ENCODE measurements at places on chromosomes 4 and X.

GRCh38 chr4:56570041-56570440 is 64.5 kb downstream of the ARL9 start:
- no peak overlapping the region for H3K27ac ChIP-seq
- no peak for DNase-seq
- H3K36me3 ChIP-seq, result no peaks in the 10 kb centered on the region
- H3K4me3 ChIP-seq, result no peak overlapping the region

GRCh38 chr4:3234171-3235029 is 14.6 kb upstream of the MSANTD1 start:
- H3K27ac ChIP-seq, result no peak overlapping the region
- H3K27me3 ChIP-seq, result no peaks in the 10 kb centered on the region
- no peak for DNase-seq
- H3K4me1 ChIP-seq, result no peaks in the 10 kb centered on the region

DNA sequence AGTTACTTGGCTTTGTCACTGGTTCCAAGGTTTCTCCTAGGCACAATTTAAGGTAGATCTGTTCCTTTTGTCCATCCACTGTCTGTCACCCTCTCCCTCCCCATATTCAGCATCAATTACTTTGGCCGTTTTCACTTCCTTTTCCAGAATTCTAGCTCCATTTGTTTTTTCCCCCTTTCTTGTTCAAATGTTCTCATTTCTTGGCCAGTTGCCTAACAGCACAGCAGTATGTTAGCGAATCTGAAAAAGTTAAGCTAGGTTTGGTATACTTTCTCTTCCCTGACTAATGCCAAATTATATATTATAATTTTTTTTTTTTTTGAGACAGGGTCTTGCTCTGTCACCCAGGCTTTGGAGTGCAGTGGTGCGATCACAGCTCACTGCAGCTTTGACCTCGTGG is 409.1 kb upstream of the TEX13C start:
- no peaks in the 10 kb centered on the region for H3K36me3 ChIP-seq
- H3K27me3 ChIP-seq, result no peaks in the 10 kb centered on the region
- no peak overlapping the region for H3K4me3 ChIP-seq
- H3K27ac ChIP-seq, result no peak overlapping the region
- no peak for DNase-seq

DNA sequence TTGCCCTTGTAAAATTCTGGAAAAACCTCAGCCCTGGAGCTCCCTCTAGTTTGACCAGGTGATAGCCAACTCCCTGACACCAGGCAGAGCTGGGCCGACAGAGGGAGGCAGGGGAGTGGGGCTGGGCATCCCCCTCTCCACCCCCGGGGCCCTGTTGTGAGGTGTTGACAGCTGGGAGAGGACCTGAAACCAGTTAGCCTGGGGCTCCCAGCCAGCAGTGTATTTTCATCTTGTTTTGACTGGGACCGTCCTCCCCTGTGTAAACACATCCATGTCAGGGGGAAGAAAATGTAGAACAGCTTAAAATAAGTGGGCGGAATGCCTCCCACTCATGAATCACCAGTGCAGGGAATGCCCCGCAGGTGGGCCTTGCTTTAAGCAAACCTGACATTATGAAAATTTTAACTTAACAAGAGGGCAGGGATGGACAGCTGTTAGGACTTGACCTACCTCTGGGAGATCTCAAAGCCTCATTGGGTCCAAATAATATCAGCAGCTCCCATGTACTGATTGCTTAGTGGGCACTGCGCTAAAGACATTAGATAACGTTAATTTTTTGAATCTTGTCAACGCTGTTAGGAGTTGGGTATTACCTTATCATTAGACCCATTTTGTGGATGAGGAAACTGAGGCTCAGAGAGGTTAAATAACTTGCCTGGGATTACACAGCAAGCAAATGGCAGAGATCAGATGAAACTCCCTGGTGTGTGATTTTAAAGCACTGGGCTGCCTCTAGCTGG is 45.9 kb downstream of the TSC22D3 start:
- peak overlapping the region; percentile 34 for H3K27ac ChIP-seq
- no peaks in the 10 kb centered on the region for H3K27me3 ChIP-seq

DNA sequence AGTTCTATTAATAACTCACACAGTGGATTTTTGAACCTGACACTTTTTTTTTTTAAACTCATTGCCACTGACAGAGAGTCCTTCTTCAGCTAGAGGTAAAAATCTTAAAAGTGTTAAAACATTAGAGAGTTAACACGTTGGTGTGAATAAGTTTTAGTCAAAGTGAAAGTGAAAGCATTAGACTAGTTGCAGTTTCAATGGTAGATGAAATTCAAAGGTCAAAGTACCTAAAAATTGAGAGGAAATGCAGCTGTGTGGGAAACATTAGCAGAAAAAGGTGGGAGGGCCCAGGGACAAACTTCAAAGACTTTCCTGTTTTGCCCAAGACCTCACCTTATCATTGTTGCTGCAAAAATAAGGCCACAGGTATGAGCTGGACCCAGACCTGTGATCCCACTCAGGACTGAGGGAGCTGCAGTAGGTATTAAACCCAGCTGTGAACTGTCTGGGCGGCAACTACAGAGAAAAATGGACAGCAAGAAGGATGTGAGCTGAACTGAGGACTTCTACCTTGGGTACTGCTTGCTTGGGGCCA is 17.6 kb upstream of the GABRA4 start:
- no peak for DNase-seq
- H3K36me3 ChIP-seq, result no peaks in the 10 kb centered on the region
- H3K27ac ChIP-seq, result no peak overlapping the region
- H3K4me1 ChIP-seq, result no peaks in the 10 kb centered on the region

GRCh38 chrX:8345473-8345872 is 119.2 kb upstream of the VCX3B start:
- H3K4me3 ChIP-seq, result no peak overlapping the region
- H3K36me3 ChIP-seq, result no peaks in the 10 kb centered on the region
- no peaks in the 10 kb centered on the region for H3K4me1 ChIP-seq
- no peak for DNase-seq
- H3K27ac ChIP-seq, result no peak overlapping the region

DNA sequence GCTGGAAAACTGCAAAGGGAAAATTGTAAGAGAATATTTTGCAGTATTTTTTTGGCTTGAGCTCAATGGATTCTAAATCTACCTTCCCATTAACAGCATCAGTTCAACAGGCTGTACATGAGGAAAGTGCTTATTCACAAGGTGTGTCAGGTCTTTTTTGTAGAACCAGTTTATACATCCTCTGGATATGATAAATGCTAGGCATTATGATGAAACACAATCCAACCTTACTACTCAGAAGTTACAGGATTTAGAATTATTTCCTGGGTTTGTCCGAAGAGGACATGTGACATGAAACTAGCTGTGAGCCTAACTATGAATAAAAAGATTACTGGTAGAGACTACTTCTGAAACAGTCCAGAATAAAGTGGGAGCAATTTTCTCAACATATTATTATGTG is 49.5 kb downstream of the ATXN3L start:
- no peak overlapping the region for H3K27ac ChIP-seq
- H3K36me3 ChIP-seq, result no peaks in the 10 kb centered on the region
- DNase-seq, result no peak
- no peak overlapping the region for H3K4me3 ChIP-seq
- H3K4me1 ChIP-seq, result no peaks in the 10 kb centered on the region

DNA sequence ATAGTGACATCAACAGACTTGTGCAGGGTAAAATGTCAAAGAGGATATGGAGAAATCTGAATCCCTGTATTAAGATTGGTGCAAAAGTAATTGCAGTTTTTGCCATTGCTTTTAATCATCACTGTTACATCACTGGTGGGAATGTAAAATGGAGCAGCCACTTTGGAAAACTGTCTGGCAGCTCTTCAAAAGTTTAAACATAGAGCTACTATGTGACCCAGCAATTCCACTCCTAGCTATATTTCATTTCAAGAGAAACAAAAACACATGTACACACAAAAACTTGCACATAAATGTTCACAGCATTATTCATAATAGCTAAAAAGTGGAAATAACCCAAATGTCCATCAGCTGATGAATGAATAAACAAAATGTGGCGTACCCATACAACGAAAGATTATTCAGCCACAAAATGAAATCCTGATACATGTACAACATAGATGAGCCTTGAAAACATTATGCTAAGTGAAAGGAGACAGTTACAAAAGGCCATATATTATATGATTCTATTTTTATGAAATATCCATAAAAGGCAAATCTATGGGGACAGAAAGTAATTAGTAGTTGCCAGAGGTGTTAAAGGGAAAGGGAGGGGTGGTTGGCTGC is 106.4 kb downstream of the AMELX start:
- no peak overlapping the region for H3K27ac ChIP-seq
- H3K4me3 ChIP-seq, result no peak overlapping the region
- H3K4me1 ChIP-seq, result no peaks in the 10 kb centered on the region

- no peaks in the 10 kb centered on the region for H3K4me1 ChIP-seq
- peak overlapping the region; percentile 56 for H3K27ac ChIP-seq
- peak overlapping the region; percentile 32 for H3K4me3 ChIP-seq
- H3K36me3 ChIP-seq, result no peaks in the 10 kb centered on the region
- H3K27me3 ChIP-seq, result no peaks in the 10 kb centered on the region
- DNase-seq, result no peak
Observed at GRCh38 chr4:174135530-174135929, 147.9 kb downstream of the FBXO8 start.

GRCh38 chrX:20382518-20383297 is 116.0 kb upstream of the RPS6KA3 start:
- no peak overlapping the region for H3K4me3 ChIP-seq
- H3K27ac ChIP-seq, result no peak overlapping the region
- H3K36me3 ChIP-seq, result no peaks in the 10 kb centered on the region
- no peak for DNase-seq

DNA sequence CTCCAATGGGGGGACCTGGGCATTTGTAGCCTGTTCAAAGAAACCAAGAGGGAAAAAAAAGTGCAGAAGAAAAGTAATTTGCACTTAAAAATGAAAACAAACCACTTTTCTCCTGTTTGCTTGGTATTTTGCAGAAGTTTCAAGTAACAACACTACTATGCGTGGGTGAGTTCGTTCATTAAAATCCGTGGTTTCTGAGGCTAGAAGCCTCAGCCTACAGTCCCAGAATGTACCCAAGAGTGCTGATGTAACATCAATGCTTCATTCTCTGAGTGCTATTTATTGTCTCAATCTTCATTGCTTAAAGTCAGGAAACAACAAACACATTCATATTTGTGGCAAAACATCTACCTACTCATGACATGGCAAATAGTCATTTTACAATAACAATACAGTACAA is 29.2 kb downstream of the LGI2 start:
- no peak for DNase-seq
- no peaks in the 10 kb centered on the region for H3K36me3 ChIP-seq
- H3K27me3 ChIP-seq, result no peaks in the 10 kb centered on the region
- H3K27ac ChIP-seq, result no peak overlapping the region
- H3K4me1 ChIP-seq, result no peaks in the 10 kb centered on the region

DNA sequence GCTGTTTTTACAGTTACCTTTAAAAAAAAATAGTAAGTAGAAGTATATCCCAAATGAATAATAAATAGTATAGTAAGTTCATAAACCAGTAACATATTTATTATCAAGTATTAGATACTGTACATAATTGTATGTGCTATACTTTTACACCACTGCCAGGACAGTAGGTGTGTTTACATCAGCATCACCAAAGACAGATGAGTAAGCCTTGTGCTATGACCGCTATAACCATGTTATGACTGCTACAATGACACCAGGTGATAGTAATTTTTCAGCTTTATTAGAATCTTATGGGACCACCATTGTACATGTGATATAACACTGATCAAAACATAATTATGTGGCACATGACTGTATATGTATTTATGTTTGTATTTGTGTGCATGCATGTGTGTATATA is 27.3 kb downstream of the PABPC4L start:
- no peak overlapping the region for H3K27ac ChIP-seq
- H3K4me3 ChIP-seq, result no peak overlapping the region
- H3K36me3 ChIP-seq, result no peaks in the 10 kb centered on the region
- DNase-seq, result no peak
- no peaks in the 10 kb centered on the region for H3K27me3 ChIP-seq
- no peaks in the 10 kb centered on the region for H3K4me1 ChIP-seq

DNA sequence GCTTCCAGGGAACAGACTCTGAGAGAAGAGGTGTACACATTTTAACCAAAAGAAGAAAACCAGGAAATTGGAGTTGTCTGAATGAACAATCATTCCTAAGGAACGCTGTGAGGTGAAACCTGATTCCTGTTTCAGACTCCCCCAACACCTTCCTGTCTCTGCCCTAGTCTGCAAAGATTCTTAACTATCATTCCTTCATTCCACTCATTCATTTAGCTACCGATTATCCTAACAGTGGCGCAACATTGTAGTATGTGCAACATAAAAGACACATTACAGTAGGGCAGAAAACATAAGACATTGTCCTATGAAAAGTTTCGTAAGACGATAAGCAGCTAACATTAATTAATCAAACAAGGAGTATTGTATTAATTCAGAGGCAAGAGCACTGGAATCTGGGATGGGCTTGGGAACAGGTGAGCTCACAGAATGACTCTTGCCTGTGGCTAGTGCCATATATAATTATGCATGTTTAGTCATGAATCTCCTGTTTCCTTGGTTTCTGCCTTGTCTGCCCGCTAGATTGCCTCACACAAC is 23.8 kb upstream of the ADH7 start:
- DNase-seq, result no peak
- no peaks in the 10 kb centered on the region for H3K36me3 ChIP-seq
- peak overlapping the region; percentile 59 for H3K27ac ChIP-seq
- peaks cover 13% of the 10 kb centered on the region for H3K4me1 ChIP-seq
- no peaks in the 10 kb centered on the region for H3K27me3 ChIP-seq

GRCh38 chrX:140354431-140355120 is 150.3 kb downstream of the SOX3 start:
- H3K4me3 ChIP-seq, result no peak overlapping the region
- no peak for DNase-seq
- H3K4me1 ChIP-seq, result no peaks in the 10 kb centered on the region
- no peak overlapping the region for H3K27ac ChIP-seq
- no peaks in the 10 kb centered on the region for H3K36me3 ChIP-seq

DNA sequence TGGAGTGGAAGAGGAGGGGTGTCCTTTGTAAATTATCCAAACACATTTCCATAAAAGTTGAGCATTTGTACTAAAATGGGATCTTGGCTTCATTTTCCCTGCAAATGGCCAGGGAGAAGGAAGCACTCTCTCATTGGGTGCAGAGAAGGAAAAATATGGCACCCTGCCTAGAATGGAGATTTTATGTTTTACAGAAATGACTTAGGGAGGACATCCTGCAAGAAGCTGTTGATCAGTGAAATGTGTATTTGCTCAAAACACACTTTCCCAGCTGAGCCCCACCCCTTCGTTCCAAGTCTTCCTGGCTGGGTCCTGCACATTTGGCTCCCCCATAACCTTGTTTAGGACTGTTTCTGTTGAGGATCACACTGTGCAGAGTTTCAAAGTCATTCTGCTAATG is 213.5 kb upstream of the TAPT1 start:
- H3K4me1 ChIP-seq, result no peaks in the 10 kb centered on the region
- no peak overlapping the region for H3K27ac ChIP-seq
- H3K4me3 ChIP-seq, result no peak overlapping the region
- H3K27me3 ChIP-seq, result no peaks in the 10 kb centered on the region

DNA sequence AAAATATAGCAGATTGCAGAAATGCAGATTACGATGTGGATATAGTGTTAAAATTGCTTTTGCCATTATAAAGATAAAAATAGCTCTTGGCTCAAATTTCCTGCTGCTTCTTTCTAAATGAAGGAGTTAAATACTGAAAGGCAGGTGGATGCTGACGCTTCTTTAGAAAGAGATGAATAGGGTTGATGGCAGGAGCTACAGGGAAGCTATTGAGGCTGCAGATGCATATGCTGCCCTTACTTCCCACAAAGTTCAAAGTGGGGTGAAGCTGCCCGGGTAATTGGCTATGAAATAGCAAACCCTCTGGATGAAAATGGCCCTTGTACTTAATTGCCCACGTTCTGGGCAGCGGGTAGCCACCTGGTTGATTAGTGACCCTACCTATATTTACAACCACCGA is 379.5 kb downstream of the ZIC3 start:
- no peak for DNase-seq
- no peak overlapping the region for H3K27ac ChIP-seq
- H3K36me3 ChIP-seq, result no peaks in the 10 kb centered on the region
- H3K4me1 ChIP-seq, result no peaks in the 10 kb centered on the region
- H3K27me3 ChIP-seq, result no peaks in the 10 kb centered on the region

Measured in suprapubic skin (tissue), 4 donors.